ENCODE measurements at places on chromosomes 4 and X.

DNA sequence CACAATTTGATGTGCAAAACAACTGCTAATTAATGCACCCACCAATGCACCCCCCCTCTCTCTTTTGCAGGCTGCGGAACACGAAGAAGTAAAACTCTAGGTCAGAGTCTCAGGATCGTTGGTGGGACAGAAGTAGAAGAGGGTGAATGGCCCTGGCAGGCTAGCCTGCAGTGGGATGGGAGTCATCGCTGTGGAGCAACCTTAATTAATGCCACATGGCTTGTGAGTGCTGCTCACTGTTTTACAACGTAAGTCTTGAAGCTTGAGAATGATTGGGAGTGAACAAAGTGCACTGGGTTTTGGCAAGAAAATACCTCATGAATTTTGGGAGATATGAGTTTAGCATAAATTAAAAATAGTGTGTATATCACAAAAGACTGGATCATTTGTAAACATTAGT, 28.9 kb downstream of the TMPRSS11E start:
- no peak for DNase-seq

- DNase-seq, result no peak
Observed at GRCh38 chr4:180057299-180057721, 2185.9 kb upstream of the TENM3 start.

DNA sequence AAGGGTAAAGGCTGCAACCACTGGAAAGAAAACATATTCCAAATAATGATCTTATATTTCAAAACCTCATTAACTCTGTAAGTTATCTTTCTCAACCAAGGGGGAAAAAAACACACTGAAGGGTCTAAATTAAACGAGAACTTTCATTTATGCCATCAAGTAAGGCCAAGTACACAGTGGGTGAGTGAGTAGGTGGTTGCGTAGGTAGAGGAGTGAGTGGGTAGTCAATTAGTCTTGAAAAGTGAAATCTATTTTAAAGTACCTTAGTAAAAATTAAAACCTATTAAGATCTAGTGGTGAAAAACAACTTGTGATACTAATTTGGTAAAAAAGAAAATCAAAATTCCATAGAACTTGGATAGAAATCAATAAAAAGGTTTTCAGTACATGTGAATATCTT, 3.5 kb downstream of the CASK start:
- no peak for DNase-seq

DNA sequence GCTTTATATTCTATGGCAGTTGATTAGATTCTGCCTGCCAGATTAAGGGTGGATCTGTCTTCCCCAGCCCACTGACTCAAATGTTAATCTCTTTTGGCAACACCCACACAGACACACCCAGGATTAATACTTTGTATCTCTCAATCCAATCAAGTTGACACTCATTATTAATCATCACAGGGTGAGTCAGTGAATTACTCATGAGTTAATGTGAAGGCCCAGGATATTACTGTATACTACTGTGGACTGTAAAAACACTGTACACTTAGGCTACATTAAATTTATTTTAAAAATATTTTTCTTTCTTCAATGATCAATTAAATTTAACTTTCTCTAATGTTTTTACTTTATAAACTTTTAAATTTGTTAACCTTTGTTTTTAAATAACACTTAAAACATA, 87.7 kb downstream of the NAP1L3 start:
- DNase-seq, result no peak

DNA sequence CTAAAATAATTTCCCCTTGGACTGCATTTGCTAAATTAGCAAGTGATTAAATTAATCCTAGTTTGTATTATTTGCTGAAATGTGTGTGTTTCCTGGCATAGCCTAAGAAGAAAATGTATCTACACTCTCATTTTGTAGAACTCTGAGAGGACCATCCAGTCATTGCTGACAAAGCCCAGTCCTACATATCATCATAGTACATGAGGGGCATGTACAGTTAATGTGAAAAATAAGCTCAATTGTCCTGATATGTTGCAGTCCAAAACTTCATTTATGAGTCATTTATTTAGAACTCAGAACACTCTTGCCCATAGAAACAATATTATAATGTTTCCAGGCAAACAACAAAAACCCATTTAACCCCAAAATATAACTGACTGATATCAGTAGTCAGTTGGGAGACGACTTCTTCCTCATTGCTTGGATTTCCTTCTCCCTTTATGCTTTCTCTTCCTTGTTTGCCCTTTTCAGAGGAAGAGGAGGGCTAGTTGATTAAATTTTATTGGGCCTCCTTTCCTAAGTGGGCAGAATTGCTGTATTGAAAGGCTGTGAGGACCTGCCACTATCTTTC, 26.9 kb upstream of the BBS12 start:
- DNase-seq, result peak; percentile 67

DNA sequence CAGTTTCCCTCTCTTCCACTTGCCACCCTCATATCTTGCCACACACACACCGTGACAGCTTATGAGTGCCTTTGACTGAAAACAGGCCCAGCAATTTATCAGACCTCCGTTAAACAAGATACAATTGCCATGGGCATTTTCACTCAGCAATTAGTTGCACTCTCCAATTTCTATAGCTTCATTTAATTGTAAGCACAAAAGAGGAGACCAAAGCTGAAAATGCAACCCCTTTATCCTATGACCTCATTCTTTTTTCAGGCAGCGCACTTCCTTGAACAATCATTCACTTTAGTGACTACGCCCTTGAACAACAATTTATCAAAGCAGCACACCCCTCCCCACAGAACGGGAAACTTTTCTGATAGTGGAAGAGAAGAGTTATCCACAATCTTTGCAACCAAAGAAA, 4.1 kb downstream of the POF1B start:
- DNase-seq, result no peak

DNA sequence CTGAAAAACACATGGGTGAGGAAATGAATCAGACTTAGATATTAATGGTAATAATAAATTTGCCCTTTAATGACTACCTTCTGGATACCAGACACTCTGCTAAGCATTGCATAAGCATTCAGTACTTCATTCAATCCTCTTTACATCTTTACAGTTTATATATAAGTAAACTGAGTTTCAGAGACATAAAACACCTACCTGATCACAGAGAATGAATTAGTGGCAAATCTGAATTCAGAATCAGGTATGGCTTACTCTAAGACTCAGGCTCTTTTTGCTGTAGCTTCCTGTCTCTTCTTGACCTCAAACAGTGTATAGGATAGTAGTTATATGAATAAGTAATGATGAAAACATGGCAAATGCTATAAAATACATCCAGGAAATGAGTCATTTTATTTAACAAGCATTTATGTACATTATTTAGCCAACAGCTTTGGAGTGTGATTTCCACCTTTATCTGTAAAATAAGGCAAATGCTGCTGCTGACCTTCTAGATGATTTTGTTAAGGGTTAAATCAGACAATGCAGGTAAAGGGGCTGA, 83.9 kb downstream of the VEGFC start:
- no peak for DNase-seq

DNA sequence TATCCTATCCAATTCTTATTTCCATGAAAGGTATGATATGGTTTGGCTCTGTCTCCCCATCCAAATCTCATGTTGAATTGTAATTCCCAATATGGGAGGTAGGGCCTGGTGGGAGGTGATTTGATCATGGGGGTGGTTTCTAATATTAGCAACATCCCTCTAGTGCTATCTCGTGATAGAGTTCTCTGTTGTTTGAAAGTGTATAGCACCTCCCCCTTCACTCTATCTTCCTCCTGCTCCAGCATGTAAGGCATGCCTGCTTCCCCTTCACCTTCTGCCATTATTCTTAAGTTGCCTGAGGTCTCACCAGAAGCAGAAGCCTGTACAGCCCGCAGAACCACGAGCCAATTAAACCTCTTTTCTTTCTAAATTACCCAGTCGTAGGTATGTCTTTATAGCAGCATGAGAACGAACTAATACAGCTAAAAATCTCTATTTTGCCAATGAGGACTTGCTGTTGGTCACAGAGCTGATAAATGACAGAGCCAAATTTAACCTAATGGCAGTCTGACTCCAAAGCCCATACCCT, 247.2 kb downstream of the HNRNPD start:
- DNase-seq, result no peak

DNA sequence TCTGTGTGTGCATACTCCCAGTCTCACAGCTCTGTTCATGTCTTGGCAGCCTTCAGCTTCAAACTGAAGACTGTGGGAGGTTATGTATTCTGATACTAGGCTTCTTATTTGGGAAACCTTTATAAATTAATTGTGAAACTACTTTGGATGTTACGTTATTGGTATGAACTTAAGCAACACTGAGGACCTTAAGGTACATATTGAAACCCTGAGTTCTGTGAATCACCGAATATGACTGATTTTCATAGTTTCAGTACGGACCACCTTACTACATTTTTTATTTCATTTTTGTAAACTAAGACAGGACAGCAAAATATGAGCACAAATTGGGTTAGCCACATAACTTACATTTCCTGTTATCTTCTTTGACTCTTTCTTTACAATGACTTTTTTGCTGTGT, 498.4 kb downstream of the PDGFC start:
- peak; percentile 52 for DNase-seq

- DNase-seq, result peak; percentile 75
Observed at GRCh38 chrX:13085526-13085925, 41.1 kb upstream of the FAM9C start.

- DNase-seq, result no peak
Observed at GRCh38 chr4:136800248-136800647, 732.0 kb downstream of the PCDH18 start.

- peak; percentile 62 for DNase-seq
Observed at GRCh38 chrX:2928583-2929434, at the start of gene ARSD. TSS of gene ARSD (minus strand) at chrX:2929339. CDS start at chrX:2929275, 64 bp downstream.

DNA sequence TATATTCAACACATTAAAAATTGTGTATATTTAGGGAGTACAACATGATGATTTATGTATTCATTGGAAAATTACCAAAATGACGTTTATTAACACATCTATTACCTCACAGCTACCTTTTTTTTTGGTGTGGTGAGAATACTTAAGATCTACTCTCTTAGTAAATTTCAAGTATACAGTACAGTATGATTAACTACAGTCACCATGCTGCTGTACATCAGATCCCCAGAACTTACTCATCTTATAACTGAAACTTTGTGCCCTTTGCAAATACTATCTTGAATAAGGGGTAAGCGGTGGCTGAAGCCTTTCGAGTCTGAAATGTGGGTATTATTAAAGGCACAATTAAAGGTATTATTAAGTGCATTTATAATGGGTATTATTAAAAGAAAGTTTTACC, 976 bp downstream of the PHKA1 start:
- peak; percentile 30 for DNase-seq

DNA sequence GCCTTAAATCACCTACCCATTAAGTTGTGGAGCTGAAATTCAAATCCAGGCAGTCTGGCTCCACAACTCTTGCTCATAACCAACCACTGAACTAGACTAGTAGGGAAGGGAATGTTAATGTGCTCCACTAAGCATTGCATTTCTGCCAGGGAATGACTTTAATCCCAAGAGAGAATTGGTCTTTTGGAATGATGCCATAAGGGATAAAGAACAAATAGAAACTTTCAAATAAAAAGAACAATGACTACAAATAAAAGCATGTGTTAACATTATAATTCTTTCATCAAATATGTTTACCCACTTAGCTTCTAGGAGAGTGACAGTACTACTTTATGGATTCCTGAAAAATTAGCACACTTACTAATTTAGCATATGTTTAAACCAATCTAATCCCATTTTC, 905.9 kb downstream of the CENPC start:
- DNase-seq, result no peak

DNA sequence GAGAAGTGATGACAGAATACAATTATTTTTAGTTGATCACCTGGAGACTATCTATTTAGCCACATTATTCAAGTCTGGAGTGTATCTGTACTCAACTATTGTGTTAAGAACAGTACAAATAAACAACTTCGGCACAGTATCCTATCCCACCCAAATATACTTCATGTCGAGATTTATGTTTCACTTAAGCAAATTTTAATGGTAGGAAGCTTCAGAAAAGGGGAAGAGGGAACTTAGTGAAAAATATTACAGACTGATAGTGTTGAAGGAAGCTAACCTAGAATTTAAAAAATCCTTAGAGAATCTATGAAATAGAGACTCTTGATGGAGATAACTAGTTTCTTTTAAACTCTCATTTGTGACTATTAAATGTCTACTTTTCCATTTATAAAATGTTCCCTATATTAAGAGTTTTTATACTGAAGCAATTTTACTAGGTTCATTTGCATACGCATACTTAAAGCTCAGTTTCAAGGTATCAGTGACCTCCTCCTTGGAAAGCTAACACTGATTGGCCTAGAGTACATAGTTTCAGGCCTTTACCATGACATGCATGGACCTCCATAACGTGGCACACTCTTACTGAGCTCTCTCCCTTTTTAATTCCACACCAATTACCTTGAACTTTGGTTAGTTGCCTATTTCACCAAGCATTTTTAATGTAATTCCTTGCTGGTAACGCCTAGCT, 197.7 kb downstream of the CAMK2D start:
- DNase-seq, result no peak
